ENCODE measurements at places on chromosomes 6 and 20.

DNA sequence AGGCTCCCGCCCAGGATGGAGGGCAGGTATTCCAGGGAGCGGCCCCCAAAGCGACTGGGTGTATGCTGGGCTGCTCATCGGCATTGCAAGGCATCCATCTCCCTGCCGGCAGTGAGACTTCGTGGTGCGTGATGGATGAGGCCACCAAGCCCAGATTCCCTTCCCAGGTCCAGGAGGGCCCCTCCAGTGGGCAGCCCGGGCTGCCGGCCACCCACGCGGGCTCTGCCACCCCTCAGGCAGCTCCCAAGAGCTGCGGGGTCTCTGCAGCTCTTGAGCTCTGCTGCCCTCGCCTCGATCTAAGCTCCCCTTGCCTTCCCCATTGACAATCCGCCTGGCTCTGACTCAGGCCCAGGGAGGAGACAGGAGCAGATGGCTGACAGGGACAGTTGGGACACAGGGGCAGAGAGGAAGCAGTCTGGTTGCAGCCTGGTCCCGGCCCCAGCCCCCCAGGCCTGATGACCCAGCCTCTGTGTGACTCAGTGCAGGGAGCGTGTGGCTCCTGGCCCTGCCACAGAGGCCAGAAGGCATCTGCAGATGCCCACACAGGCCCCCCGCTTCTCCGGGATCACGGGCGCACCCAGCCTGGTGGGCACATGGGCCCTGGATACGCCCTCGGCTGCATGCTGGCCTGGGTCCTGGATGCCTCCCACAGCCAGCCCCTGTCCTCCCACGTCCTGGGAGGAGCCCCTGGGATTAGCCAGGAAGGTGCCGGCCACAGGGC is 33.0 kb downstream of the SLCO4A1 start:
- DNase-seq: peak; percentile 23

- peak; percentile 10 for DNase-seq
These were observed 154.1 kb upstream of the RUNX2 start for GRCh38 chr6:45174045-45174444.

DNA sequence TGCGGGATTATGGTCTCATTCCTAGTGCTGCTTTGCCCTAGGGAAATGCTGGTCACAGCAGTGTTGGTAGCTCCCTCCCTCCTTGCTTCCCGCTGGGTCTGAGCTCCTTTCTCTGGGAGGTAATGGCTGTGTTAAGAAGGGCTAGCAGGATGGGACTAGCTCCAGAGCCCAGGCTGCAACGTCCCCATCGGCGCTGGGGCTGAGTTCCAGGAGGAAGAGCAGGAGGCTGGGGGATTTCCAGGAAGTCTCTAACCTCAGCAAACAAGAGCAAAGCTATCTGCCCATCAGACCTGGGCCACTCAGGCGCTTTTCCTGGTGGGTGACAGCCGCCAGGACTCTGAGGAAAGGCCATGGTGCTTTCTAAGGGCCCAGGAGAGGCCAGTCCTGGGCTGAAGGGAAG is 174.2 kb downstream of the DLL1 start:
- no peak for DNase-seq

GRCh38 chr6:89260310-89260709 is 43.2 kb upstream of the GABRR1 start:
- DNase-seq: peak; percentile 85

GRCh38 chr6:111614833-111615582 is 9.3 kb upstream of the TRAF3IP2 start:
- DNase-seq: peak; percentile 76

- peak; percentile 85 for DNase-seq
These were observed at the start of gene SNAP25 for GRCh38 chr20:10218536-10219451. Gene SNAP25 (plus strand): TSS chr20:10218830. CDS start chr20:10275492, 56,662 bp downstream.

DNA sequence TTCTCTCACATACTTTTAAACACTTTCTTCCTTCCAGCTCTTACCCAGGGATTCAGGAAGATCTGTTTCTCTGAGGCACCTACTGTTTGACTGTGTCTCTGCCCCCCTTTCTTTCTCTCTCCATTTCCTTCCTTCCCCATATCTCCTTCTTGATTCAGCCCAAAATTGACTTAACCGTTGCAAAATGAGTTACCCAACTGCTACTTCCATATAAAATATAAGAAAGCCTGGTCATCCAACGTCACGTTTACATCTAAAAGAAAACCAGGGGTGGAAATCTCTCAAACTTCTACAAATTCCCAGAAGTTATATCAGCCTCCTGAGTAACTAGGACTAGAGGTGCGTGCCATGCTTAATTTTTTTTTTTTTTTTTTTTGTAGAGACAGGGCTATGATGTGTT is 95.2 kb upstream of the INSM1 start:
- DNase-seq: no peak

GRCh38 chr6:31622684-31623091 is 2.2 kb downstream of the PRRC2A start:
- peak; percentile 42 for DNase-seq

DNA sequence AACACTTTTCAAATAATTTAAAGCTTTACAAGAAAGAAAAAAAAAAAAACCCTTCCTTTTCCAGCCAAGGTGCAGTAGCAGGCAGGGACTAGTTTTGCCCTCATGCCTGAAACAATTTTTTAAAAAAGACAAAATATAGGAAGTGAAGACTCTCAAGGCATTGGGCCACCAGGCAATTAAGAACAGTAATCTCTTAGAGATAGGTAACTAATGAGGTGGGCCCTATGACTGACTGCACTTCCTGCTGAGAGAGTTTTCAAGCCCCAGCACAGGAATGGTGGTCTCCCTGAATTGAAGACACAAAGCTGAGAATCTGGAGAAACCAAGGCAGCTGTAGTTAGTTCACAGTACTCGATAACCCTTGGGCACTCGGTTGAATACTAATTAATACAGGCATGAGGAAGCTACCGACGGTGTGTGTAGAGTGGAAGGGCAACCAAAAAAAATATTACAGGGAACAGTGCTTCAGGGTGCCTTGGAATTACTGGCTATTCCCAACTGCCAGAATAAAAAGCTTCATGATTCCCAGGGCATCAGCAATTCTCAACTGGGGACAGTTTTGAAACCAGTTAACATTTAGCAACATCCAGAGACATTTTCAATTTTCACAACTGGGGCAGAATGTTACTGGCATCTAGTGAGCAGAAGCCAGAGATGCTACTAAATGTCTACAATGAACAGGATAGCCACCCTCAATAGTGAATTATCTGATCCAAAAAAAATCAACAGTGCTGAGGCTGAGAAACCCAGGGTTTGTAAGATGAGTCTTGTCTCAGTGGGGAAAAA is 36.0 kb upstream of the PLN start:
- DNase-seq: no peak

- DNase-seq: no peak
These were observed 60.7 kb upstream of the BTN3A2 start for GRCh38 chr6:26304213-26304796.

DNA sequence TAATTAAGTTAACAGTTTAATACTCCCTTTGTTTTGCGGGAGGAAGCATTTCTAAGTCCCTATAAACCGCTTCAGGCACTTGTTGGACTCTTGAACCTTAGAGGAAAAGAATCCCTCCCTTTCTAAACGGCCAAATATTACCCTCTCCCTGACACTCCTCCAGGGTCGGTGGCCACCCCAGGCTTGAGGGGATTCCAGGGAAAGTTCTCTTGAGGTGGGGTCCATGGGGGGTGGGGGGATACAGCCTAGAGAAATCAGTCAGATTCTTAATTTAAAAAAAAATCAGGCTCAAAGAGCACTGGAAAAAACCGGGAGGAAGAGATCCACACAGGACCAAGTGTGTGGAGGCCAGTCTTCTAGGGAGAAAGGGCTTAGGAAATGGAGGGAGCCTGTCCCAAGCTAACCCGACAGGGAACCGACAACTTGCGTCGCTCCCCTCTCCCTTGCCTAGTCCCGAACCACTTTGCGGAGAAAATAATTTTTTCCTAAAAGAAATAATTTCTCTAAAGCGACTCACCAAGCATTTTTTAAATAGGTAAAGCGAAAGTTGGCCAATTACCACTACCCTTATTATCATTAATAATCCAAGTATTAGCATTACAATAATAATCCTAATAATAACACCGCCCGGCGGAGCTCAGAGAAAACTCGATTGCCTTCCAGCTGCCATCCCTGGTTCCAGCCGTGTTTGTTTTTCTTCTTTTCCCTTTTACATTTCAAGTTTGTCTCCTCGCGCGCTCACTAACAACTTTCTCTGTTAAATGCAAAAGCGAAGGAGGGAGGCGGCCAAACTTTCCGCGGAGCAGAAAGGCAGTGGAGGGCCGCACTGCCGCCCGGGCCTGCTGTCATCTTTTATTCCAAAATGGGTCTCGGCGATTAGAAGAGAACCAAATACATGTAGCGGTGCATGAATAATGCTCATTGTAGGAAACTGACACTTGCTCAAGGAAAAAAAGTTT is 4.8 kb downstream of the NR2E1 start:
- DNase-seq: no peak

- DNase-seq: no peak
These were observed 283.7 kb upstream of the AGPAT4 start for GRCh38 chr6:161557333-161558107.

GRCh38 chr6:167279766-167280446 is 11.2 kb upstream of the UNC93A start:
- no peak for DNase-seq

DNA sequence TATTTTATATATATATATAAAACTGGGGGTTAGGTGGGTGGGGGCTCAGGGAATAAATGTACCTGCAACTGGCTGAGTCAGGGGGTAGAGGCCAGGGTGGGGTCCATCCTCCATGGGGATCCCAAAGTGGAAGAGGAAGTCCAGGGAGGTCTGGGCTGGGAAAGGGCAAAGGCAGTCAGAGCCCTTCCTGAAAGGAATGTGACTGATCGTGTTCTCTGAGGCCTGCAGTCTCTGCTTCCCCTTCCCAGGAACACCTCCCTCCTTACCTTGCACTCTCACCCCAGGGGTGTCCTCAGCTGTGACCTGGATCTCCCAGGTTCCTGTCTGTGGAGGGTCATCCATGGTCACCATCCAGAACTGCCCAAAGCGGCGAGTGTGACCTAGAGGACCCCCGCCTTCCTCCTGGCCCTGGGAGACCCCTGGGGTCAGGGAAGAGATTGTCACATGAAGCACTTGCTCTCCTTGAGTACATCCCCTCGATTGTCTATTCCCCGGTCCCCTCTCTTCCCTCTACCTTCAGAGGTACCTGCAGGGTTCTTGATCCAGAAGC is 4.7 kb downstream of the SAPCD1 start:
- DNase-seq: no peak

DNA sequence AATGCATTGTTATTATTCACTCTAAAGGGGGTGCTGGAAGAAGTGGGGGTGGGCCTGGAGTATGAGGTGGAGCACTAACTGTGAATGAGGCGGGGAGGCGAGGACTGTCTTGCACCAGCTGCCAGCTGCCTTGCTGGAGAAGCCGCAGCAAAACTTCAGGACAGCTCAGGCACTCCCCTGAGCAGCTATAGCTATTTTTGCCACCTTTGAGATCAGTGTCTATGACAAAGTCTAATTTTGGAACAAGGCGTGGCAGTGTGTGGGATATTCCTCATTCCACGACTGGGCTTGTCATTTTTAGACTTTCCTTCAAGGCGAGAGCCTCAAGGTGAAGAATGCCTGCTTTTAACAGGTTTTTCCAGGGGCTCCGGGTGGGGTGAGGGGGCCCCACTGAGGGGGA is 143.8 kb downstream of the DOK5 start:
- no peak for DNase-seq

GRCh38 chr6:146472918-146473317 is 70.7 kb upstream of the RAB32 start:
- no peak for DNase-seq

DNA sequence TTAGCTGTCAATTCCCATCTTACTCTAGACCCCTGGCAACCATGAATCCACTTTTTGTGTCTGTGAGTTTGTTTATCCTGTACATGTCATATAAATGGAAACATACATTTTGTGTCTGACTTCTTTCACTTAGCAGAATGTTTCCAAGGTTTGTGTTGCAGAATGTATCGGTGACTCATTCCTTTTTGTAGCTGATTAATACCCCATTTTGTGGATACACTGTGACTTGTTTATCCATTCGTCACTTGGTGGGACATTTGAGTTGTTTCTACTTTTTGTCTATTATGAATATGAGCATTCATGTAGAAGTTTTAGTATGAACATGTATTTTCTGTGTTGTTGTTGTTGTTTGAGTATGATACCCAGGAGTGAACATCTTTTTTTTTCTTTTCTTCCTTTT is 21.4 kb downstream of the CDYL start:
- no peak for DNase-seq

DNA sequence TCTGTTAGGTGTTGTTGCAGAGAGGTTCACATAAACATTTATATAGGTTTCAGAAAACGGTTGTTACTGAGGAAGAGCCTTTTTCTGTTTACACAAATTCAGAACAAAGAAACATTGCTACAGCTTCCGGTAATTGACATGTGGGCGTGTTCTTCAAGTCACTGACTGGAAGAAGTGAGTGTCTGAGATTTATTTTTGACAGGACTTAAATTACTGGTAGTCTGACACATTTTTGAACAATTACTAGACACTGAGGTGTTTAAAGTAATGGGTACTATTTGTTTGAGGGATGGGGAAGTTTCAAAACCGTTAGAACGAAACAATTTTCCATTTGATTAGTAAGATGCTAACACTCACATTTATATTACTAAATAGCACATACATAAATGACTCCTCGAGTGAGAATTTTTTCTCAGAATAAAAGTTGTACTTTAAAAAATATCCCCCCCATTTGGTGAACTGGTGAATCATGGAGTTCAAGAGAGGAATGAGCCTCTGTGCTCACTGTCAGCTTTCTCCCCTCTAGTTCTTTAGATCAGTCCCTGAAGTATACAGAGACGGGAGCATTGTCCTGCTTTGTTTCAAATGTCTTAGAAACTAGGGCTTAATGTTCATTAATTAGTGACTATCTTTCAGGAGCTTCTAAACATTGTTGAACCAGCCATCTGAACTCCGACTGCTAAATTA is 98.7 kb downstream of the TSHZ2 start:
- no peak for DNase-seq

GRCh38 chr6:155787168-155787567 is 331.5 kb upstream of the NOX3 start:
- no peak for DNase-seq

GRCh38 chr6:54899986-54900385 is 53.4 kb downstream of the FAM83B start:
- no peak for DNase-seq

- DNase-seq: no peak
These were observed 248.5 kb downstream of the BTBD9 start for GRCh38 chr6:38391206-38391605.

DNA sequence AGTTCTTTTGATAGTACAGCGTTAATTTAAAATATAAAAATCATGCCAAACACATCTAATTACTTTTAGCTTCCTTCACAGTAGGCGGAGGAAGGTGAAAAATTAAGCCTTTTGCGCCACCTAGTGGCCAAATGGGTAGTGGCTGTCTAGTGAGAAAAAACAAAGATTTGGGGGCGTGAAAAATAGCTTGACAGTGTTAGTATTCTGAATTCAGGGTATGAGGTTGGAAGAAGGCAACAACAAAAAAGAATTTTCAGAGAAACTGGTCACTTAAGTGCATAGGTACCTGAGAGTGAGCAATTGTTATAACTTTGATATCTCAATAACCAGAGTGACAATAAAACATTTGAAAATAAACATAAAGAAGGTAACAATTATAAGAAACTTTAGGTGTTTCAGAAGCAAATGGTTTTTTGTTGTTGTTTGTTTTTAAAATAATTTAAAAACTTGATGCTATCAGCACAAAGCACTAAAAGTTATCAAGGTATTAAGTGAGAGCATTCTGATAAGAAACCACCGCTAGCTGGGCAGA is 14.3 kb downstream of the PSMB9 start:
- peak; percentile 92 for DNase-seq

All from hematopoietic multipotent progenitor cell treated with erythropoietin and hydrocortisone succinate and interleukin-3 and kit ligand, for 4 days (in vitro differentiated cells).